CD8-positive, alpha-beta memory T cell (primary cell): ENCODE measurements at places on chromosomes 1 and 21.

GRCh38 chr1:33341190-33341589 lies 20.3 kb upstream of the A3GALT2 start:
- DNase-seq, result no peak

- no peak for DNase-seq
These were observed 145.3 kb downstream of the SETD4 start for GRCh38 chr21:35915030-35915429.

DNA sequence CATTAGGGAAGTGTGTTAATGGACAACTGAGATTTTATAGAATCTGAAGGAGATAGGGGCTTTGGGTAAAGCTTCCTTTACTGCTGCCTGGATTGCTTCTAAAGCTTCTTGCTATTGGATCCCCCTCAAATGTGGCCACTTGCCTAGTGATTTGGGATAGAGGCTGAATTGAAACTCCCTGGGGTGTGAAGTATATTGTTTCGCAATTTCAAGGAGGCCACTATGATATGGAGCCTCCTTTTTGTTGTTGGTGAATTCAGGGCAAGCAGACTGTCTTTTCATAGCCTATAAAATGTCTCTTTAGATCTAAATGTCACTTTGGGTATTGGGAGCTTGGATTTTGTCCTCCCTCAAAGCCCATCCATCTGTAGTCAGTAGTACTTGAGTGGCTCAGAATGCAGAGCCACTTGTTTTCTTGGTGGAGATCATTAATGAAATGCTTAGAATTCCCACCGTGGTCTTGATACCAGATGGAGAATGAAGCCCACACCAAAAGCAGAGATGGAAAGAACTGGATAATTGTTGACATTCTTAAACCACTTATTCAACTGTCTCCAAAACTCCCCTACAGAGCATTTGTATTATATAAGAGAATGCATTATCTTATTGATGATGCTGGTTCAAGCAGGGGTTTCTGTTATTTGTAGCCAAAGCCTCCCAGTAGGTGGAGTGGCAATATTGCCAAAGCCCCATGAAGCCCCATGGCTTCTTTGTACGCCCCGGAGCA lies 144.3 kb upstream of the KCNE2 start:
- no peak for DNase-seq

- no peak for DNase-seq
These were observed 61.7 kb downstream of the XCL2 start for GRCh38 chr1:168482106-168482505.

GRCh38 chr1:97691325-97691724 lies 229.5 kb downstream of the DPYD start:
- DNase-seq, result no peak

DNA sequence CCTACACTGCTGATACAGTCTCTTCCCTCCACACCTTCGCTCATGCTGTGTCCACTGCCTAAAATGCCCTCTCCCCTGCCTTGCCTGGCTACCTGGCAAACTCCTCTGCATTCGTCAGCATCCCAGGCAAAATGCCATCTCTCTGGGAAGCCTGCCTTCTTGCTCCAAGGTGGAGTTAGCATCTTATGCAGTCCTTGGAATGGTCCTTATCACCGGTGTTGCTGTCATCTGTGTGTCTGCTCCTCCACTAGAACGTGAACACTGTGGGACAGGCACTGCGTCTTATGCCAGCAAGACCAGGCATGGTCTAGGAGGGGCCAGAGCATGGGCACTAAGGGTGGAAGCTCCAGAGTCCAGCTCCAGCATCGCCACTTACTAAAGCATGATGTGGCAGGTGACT lies 211.8 kb downstream of the MATN1 start:
- DNase-seq, result no peak

DNA sequence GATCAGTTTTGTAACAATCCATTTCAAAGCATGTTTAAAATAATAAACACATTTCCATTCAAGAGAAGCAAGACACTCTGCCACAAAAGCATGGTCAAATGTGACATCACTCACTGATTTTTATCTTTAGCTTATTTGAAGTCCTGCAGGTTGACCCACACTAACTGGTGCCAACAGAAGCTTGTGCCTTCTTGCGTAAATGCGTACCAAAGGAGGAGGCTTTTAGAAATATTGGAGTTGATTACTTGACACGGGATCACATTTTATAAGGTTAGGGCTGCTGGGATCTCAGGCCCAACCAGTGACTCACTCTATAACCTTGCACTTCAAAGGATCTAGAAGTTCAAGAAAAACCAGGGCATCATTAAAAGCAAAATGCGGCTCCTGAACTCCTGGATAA lies 203.6 kb downstream of the PCP4 start:
- no peak for DNase-seq

DNA sequence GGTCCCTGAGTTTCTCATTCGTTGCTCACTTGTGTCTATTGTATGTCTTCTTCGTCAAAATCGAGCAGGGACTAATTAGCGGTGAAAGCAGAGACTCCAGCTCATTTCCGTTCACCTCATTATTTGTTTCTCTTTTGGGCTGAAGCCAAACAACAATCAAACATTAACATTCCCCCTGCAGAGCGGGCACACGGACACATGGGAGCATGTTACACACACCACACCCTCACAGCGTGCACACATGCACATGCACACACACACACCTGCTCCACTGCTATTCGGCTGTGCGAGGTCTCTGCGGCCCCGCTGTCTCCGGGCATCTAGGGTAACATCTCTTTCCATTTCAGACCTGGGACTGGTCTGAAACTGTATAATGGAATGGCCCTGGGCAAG lies 58.5 kb upstream of the LRRC8D start:
- no peak for DNase-seq

DNA sequence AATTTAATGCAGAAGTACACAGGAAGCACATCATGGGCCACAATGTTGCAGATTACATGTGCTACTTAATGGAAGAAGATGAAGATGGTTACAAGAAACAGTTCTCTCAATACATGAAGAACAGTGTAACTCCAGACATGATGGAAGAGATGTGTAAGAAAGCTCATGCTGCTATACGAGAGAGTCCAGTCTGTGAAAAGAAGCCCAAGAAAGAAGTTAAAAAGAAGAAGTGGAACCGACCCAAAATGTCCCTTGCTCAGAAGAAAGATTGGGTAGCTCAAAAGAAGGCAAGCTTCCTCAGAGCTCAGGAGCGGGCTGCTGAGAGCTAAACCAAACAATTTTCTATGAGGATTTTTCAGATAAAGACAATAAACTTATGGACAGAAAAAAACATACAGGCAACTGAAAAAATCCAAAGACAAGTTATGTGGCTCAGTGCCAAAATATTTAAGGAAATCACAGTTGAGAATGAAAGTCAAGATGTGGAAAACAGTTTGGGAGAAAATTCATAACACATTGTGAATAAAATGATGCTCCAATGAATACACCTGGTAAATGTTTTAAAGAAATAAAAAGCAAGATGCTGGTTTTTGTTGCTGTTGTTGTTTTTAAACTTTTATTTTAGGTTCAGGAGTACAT lies 2.8 kb upstream of the ZNF644 start:
- no peak for DNase-seq

DNA sequence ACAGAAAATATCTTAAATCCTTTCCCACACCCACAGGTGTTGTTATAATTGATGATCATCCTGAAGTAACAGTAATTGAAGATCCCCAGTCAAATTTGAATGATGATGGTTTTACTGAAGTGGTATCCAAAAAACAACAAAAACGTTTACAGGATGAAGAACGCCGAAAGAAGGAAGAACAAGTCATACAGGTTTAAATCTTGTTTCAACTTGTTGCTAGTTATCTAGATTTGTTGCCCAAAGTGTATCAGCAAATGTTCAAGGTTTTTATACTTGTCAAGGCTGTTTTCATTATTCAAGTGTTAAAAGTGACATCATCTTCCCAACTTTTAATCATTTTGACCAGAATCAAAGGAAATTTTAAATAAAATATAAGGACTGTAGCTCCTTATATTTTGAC lies 64.7 kb downstream of the PRRC2C start:
- DNase-seq, result no peak

DNA sequence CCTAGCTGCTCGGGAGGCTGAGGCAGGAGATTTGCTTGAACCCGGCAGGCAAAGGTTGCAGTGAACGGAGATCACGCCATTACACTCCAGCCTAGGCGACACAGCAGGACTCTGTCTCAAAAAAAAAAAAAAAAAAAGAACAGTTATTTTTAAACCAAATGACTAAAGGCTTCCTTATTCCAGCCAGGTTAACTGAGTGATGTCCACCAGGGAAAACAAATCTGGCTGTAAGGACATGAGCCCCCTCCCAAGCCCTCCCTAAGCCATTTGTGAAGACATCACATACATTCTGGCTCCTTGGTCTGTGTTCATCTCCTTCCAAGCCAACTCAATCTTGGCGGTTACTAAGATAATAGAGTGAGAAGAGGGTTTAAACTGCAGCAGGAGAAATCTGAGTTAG lies 8.2 kb downstream of the TMCC2 start:
- DNase-seq, result no peak

DNA sequence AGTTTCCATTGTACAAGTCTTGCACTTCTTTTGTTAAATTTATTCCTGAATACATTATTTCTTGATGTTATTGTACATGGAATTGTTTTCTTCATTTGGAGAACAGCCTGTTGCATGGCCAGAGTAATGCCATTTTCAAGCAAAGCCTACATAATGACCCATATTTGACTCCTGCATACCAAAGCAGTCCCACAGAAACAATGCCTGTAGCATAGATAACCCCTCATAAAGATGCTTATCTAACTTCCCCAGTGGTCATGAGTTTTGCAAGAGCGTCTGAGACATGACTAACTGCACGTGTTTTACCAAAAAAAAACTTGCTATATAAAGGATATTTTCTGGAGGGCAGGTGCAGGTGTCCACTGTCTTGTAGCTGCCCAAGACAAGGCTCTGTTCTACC lies 30.3 kb upstream of the RLF start:
- no peak for DNase-seq

- DNase-seq, result no peak
These were observed 20.2 kb downstream of the LDLRAP1 start for GRCh38 chr1:25563330-25564215.

GRCh38 chr1:55503663-55504305 lies 288.6 kb upstream of the USP24 start:
- DNase-seq, result no peak

DNA sequence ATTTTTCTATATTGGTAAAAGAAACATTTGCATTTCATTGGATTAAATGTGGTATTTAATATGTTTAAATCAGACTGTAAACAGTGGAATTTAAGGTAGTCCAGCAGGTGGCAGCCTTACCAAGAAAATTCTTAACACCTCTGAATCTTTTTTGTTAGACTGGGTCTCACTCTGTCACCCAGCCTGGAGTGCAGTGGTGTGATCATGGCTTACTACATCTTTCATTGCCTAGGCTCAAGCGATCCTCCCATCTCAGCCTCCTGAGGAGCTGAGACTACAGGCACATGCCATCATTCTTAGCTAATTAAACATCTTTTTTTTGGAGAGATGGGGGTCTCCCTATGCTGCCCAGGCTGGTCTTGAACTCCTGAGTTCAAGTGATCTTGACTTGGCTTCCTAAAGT lies 98.8 kb downstream of the RABGAP1L start:
- peak; percentile 11 for DNase-seq

DNA sequence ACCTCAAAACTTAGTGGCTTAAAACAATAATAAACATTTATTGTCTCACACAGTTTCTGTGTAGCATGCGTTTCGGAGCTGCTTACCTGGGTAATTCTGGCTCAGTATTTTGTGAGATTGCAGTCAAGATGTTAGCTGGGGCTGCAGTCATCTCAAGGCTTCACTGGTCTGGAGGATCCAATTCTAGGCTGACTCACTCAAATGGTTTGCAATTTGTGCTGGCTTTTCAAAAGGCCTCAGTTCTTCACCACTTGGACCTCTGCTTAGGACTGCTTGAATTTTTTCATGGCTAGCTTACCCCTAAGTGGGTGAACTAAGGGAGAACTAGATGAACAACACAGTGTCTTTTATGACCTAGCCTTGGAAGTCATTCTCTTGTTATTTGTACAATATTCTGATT lies 21.0 kb downstream of the XPR1 start:
- DNase-seq, result no peak

- peak; percentile 25 for DNase-seq
These were observed 88.6 kb upstream of the PKN2 start for GRCh38 chr1:88595355-88596002.

DNA sequence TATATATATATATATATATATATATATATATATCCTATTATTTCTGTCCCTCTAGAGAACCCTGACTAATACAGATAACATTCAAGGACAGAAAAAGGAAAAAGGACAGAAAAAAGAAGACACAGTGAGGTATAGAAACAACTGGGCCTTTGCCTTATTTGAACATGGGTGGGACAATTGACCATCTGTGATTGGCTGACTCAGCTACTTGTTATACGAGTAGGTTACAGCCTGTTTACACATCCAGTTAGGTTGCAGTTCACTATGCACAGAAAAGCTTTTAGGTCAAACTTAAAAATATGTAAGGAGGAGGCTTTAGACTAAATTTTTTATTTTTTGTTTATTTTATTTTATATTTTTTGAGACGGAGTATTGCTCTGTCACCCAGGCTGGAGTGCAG lies 39.8 kb upstream of the RGS8 start:
- DNase-seq, result no peak

DNA sequence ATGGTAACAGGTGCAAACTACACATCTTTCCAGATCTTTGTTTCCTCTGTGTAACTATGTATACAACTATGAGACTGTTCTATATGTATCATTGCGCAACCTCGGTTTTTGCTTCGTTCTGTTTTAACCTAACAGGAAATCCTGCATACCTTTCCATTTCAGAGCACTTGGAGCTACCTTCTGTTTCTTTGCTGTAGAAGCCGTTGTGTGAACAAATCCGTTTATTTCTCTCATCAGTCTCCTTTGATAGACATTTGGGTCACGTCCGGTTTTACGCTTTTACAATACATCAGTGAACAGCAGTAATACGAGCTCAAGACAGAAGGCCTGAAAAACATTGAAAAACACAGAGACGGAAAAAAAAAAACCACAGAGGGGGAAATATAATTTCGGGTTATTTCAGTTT lies 10.5 kb downstream of the ATP5IF1 start:
- peak; percentile 69 for DNase-seq

GRCh38 chr1:86645851-86646250 lies 58.5 kb upstream of the SH3GLB1 start:
- no peak for DNase-seq

GRCh38 chr1:215970406-215970805 lies 403.3 kb downstream of the KCTD3 start:
- DNase-seq, result no peak

DNA sequence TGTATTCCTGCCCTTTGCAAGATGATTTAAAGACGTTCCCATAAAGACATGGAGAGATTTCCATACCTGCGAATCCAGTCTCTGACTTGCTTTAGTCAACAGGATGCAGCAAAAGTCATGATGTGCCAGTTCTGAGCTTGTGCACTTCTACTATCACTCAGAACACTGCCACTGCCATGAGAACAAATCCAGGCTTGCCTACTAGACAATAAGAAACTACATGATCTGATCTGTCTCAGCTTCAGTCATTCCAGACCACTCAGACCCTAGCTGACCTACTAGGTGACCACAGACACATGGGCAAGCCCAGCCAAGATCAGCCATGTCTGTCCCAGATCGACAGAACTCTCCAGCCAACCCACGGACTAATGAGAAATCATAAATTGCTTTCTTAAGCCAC lies 219.2 kb downstream of the RRAGC start:
- no peak for DNase-seq
